Panc1 (cell line): ENCODE measurements at places on chromosomes 3 and 15. TPM values are rescaled to one million over a fixed set of nuclear protein-coding genes. Genes with fewer than 3 reads are reported as not detected.

DNA sequence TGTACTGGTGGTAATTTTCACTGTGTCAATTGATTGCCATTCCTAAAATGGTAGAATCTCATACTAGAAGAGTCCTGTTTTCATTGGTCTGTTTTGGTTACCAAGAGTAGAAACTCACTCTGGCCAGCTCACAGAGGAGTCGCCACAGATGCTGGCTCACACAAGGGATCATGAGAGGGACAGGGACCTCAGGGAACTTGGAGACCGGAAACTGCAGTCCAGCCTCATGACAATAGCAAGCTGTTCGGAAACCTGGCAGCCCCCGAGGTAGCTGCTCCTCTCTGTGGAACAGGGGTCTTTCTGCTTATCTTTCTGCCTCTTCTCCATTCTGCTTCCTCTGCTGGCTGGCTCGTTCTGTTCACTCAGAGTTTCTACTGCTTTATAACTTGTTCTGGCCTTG lies 192.9 kb downstream of the PLCL2 start:
- no peak for DNase-seq

GRCh38 chr3:159914426-159914825 lies 74.2 kb upstream of the IL12A start:
- no peak for DNase-seq

Gene ANKRD63
- 0.72 TPM for total RNA-seq

Gene MINAR1
- 0.62 TPM for total RNA-seq

Gene SCG3
- 0.62 TPM for total RNA-seq
